ENCODE measurements at places on chromosomes 2 and 18.

DNA sequence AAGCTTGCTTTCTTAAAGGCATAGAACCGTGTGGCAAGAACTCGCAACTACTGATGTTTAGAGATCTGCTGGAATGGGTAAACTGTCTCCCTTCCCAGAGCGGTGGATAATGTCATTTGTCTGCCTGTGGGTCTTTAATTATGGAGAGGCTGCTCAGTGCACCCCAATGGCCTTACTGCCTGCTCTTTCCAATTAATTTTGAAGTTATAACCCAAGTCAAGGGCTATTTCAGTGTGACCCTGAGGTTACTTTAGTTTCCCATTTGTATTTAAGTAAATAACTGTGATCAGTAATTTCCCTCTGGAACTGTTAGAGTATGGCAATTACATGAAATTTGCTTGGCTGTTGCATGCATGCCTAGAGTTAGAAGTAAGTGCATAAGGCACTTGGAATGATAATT, 48.9 kb upstream of the LYPD6 start:
- no peak for DNase-seq

DNA sequence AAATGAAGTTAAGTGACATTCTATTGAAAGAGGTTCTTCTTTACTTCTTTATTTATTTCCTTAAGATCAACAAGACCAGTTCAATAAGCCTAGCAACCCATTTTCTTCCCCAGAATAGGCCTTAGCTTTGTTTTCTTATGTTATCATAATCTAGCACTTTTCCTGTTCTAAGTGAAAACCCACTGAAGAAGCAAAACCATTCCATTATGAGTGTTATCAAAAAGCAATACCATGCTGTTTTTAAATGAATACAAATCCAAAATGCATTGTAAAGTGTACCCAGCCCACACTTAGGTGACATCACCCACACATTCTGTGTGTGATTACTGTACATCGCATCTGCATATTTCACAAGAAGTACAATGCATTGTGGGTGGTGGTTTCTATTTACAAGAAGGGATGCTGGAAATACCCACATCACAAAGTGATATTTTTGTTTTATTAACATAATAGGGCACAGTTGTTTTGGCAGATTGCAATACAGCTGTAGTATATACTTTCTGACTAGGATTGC, 679.5 kb downstream of the KCNJ3 start:
- no peak for DNase-seq

- no peak for DNase-seq
Measured at GRCh38 chr2:140714586-140714985, 1416.2 kb downstream of the LRP1B start.

DNA sequence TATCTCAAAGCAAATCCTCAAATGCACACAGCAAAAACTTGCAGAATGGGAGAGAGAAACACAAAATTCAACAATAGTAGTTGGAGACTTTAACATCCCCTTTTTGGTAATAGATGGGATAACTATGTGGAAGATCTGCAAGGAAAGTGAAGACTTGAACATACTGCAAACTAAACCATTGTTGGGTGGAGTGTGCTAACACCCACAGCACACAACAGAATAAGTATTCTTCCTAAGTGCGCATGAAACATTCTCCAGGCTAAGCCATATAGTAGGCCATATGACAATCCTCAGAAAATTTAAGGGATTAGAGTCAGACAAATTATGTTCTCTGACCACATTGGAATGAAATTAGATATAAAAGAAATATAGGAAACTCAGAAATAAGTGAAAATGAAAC, 230.6 kb downstream of the FBXO15 start:
- no peak for DNase-seq
